ENCODE measurements at places on chromosomes 2 and 18.
A peak's percentile ranks its signal among the peaks of the same experiment; 100 is the strongest.

GRCh38 chr2:65030476-65031332 lies 25.5 kb upstream of the CEP68 start:
- DNase-seq = no peak

DNA sequence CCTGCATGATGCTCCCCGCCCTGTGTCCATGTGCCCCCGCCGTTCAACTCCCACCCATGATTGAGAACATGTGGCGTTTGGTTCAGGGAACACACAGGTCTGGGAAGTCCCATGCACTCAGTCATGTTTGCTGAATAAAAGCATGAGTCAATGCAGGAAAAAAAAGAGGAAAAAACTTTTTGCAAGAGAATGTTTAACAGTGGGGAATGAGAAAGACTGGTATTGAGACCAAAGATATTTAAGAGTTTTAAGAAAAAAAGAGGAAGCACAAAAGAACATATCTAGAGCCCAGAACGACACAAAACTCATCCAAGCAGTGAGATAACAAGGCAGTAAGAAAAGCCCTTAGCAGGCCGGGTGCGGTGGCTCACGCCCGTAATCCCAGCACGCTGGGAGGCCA lies 279.2 kb upstream of the THSD7B start:
- no peak for DNase-seq

GRCh38 chr2:212528106-212528856 lies 10.3 kb downstream of the ERBB4 start:
- no peak for DNase-seq

- no peak for DNase-seq
These were observed 16.4 kb downstream of the SLC16A14 start for GRCh38 chr2:230052299-230052698.

GRCh38 chr2:238240757-238241711 lies 1.2 kb upstream of the HES6 start:
- DNase-seq = no peak

DNA sequence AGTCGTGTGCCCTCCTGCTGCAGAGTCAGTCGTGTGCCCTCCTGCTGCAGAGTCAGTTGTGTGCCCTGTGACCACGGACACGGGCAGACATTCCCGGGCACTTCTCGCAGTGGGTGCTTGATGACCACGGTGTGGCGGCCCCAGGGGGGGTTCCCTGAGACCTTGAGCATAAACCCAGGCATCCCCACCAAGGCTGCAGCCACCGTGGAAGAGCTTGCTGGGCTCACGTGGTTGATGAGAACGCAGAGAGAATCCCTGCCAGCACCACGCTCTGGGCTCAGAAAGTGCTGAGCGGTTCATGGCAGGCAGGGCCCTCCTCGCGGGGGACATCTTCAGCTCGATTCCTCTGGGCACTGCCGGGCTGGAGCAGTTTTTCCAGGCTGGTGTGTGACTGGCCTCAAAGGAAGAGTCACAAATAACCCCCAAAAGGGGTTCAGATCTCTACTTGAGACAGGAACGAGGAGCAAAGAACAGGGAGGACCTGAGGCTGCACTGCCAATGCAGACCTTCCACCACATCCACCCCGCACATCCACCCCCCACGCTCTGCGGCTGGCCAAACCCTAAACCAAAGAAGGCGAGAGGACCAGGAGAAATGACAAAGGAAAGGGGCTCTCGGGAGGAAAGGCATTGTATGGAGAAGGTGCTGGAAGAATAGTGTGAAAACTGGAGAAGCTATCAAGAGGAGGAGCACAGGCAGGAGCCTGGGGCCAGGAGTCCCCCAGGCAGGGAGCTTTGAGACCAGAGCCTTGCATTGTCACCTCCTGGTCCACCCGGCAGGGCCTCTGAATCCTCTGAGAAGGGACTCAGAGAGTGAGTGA lies 8.4 kb upstream of the PER2 start:
- DNase-seq = no peak

- DNase-seq = peak; percentile 90
These were observed 28.4 kb upstream of the CASP8 start for GRCh38 chr2:201231781-201232466.

DNA sequence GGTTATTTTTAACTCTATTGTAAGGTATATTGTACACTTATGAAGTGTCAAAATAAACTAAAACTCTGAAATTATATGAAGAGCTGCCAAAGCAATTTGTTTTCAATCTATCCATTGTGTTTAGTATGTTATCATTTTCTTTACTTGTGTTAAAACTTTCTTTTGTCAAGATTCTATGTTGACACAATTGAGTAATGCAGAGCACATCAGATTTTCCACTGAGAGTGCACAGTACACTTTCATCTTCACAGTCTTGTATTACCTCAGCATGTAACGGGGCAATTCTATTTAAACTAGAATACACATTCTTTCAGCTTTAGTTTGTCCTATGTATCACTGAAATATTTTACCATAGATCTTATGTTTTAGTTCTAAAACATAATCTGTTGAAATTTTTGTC lies 304.4 kb upstream of the ZC3H15 start:
- DNase-seq = no peak

DNA sequence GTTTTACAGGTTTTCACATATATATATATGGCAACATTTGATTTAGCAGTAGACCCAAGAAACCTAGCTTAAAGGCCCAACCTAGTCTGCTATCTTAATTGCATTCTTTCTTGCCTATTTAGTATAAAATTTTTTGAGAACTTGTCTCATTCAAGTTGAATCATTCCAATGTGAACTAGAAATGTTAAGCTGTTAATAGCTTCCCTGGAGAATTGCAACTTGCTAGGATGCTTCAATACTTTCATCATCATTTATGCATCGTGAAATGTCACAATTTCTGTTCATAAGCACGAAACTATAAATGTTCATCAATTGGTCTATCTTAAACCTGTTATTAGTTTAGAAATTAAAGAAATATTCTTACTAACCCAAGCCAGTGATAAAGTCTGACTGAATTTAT lies 217.6 kb downstream of the BABAM2 start:
- no peak for DNase-seq

DNA sequence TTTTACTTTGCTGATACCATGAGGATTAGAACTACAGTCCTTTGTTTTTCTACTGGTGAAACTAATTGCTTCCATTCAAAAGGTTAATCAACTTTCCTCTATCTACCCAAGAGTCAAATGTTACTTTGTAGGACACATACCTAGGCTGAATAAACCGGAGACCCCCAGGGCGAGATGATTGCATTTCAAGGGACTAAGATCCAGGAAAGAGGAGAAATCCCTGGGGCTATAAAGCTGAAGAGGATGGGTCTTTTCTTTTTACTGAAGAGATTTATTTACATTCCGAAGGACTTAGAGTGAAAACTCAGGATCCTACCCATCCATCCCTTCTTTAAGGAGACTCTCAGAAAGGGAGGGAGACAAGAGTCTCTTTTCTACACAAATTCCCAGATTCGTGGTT lies 331.9 kb downstream of the CDH19 start:
- no peak for DNase-seq

GRCh38 chr18:50143294-50143693 lies 51.7 kb downstream of the MYO5B start:
- no peak for DNase-seq

DNA sequence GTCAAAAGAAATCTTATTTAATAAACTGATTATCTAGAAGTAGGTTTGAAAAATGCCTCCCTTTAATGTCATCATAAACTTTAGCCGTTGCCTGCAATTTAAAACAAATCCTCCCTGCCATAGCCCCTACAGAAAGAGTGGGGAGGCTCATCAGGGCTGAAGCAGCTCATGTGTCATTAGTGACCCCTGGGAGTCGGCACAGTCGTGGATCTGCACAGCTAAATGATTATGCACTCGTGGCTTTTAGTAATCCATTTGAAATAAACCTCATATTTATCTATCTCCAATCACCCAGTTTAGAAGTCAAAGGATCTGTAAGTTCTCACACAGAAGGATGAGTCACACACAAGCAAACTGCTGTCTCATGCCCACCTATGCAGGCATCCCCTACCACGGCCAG lies 277.3 kb downstream of the SS18 start:
- no peak for DNase-seq

GRCh38 chr2:157946919-157947557 lies 70.9 kb upstream of the ACVR1 start:
- DNase-seq = no peak

DNA sequence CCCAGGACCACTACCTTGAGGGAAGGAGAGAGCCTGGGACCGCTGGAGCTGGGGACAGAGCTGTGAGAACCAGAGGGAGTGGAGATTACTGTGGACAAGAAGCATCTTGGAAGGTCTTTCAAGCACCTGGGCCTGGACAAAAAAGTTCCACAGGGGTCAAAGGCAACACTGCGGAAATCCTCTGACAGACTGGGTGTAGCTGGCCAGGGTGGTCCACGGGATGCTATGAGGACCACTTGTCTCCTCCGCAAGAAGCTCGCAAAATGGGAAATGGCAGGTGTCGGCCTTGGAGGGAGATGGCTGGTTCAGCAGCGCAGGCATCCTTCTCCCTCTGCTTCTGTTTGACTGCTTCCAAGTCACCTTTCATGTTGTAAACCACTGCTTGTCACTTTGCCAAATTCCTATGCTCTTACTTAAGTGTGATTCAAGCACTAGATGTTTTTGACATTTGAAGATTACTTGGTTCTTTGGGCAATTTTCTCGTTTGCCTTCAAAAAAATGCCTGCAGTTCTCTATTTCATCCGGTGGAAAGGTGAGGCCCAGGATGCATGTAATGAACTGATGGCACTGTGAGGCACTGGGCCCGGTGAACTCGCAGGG lies 27.7 kb downstream of the KLHL29 start:
- DNase-seq = no peak

- DNase-seq = no peak
These were observed 688.9 kb upstream of the NRXN1 start for GRCh38 chr2:51720826-51721225.

- DNase-seq = no peak
These were observed 86.0 kb downstream of the ICOS start for GRCh38 chr2:204022550-204022949.

DNA sequence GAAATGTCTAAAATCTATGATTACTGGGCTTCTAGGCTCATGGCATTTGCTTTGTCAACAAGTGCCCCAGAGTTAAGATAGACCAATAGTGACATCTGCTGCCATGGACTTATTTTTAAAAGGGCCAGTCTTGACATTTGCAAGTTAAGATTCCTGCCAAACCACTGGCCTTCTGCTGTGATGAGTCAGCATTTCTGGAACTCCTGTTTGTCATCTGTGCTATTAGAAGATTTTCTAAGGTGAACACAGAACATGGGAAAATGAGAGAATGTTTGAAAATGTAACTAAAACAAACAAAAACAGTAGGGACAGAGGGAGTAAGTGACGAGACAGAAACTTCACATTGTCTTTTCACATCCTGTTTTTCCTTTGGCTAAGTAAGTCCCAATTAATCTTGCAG lies 93.7 kb upstream of the WDR75 start:
- DNase-seq = no peak

DNA sequence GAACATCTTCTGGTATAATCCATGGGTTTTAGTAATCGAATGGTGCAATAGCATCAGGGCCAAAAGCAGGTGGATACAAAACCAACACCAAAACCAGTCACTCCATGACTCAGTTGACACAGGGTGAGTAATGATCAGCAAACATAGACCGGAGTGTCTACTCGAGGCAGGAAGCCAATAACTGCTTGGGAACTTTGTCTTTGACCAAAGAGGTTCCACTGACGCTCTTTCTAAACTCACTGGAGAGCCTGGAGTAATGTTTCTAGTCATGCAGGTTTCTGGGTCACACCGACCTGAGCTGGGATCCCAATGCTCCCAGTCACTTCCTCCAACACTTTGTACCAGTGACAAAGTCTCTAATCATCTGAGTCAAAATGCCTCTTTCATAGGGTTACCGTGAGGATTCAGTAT lies 30.9 kb downstream of the MREG start:
- DNase-seq = peak; percentile 77

- peak; percentile 85 for DNase-seq
These were observed 12.0 kb upstream of the E2F6 start for GRCh38 chr2:11477994-11478393.

DNA sequence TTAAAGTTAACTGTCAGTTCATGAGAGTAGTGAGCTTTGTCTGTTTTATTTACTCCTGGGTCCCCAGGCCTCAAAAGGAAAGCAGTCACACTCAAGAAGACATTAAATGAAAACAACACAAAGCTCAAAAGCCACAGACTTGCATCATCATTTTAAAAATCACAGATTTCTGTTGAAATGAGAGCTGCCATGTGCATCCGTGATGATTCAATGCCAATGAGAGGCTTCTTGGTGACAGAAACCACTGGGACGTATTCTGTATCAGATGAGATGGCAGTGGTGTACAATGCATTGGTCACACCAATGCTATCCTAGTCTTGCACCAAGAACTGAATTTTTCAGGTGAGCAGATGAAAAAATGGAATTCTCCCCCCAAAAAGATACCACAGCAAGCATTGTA lies 204.8 kb downstream of the ANAPC1 start:
- DNase-seq = no peak

DNA sequence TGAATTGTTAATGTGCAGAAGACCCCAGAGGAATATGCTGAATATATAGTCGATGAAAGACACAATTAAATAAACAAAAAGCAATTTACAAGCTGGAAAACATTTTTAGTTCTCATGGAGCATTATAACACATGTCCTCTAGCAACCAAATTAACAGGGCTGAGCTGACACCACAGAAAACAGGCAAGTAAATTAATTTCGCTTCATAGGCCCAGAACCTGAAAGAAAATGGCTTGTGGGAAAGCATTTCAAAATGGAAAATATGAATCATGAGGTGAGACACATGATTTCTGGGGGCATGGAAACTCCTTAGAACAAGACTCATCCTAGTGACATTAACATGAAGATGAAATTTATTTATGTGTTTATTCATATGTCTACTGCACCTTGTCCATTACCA lies 25.0 kb upstream of the RNF152 start:
- no peak for DNase-seq

DNA sequence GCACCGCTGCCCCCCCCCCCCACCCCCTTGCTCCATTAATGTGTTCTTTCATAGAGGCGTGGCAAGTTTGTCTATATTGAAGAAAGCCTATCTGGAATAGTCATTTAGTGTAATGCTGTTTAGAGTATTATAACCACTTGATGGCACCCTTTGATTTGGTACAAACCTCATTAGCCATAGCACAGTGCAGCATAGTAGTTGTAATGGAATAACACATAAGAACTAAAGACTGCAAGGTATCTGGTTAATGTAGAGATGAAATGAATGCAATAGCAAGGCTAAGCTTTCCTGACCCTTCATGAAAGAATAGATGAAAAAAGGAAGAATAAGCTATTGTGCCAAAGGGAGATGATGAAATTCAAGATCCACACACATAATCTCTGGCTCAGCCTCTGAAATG lies 81.9 kb downstream of the EHBP1 start:
- DNase-seq = no peak

GRCh38 chr2:8598295-8599165 lies 83.3 kb upstream of the ID2 start:
- DNase-seq = peak; percentile 59

- no peak for DNase-seq
These were observed 13.6 kb downstream of the UPP2 start for GRCh38 chr2:158115202-158115767.

- DNase-seq = no peak
These were observed 165.0 kb downstream of the ASB1 start for GRCh38 chr2:238591732-238592131.

GRCh38 chr2:37471104-37471503 lies 126.7 kb downstream of the QPCT start:
- no peak for DNase-seq
